ENCODE measurements at places on chromosomes 1 and 21. TPM values are rescaled to one million over a fixed set of nuclear protein-coding genes. Genes with fewer than 3 reads are reported as not detected.

APOBEC4 gene
- total RNA-seq: not detected

DNA sequence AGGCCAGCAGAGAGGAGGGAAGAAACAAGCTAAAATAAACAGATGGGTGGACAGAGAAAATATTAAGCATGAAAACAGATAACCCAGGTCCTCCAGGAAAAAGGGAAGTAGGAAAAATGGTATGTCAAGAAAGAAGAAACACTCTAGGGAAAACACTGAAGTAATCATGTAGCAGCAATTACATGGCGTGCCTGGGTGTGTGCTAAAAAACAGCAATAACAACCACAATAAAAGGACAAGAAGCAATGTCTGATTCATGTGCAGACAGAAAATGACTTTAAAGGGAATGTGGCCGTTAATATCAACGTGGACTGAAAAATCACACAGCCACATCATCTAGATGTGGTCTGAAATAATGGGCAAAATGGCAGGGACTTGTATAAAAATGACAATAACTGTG lies 369.7 kb downstream of the PTBP2 start:
- no peak for DNase-seq

DNA sequence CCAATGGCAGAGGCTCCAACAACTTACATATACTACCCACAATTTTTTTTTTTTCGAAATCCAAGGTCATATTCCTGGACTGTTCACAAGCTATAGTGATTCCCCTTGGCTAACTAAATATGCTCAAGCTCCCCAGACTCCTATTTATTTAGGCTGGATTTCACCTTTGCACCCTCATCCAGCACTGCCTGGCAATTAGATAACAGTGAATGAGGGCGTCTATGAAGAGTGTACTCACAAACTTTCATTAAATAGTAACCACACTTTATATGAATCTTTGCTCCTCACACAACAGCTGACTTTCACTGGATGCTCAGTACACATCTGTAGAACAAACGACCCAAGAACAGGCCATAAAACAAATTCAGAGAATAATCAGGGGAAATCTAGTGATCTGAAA lies 51.6 kb downstream of the DSCAM start:
- DNase-seq: no peak

DNA sequence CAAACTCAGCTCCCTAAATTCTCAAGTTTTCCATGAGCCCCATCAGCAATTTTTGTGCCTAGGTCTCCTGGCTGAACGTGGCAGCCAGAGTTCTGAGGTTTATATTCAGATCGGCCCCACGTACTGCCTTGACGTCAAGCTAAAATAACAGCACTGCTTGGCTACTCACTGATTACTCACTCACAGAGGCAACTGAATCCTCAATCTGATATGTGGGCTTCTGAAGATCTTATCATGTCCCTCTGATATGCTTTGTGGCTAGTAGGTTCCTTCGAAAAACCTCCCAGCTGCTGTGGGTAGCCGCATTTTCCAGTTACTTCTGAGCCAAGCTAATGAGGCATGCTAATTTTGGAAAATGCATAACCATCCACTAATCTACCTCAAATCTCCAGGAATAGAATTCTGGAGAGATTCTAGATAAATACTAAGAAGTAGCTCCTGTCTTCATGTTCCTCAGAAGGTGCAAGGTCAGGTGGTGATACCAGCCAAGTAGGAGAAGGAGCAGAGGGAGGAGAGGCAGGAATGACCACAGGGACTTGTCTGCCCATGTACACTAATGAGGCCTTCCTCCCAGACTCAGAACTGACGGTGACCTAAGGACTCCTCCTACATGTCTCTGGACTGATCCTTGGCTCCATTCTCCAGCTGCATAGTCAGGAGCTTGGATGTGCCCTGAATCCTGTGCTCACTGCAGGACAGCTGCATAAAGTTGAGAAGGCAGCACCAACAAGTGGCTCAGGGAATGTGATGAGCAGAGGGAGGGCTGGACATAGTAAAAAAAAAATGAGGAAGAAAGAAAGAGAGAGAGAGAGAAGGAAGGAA lies 263.7 kb downstream of the TNR start:
- DNase-seq: no peak

GRCh38 chr21:31543191-31543590 lies 116.3 kb upstream of the SOD1 start:
- DNase-seq: no peak

GRCh38 chr21:31914472-31914871 lies 41.7 kb downstream of the HUNK start:
- no peak for DNase-seq

- no peak for DNase-seq
These were observed 384.5 kb downstream of the LMX1A start for GRCh38 chr1:164971921-164972415.

IPO9 gene
- total RNA-seq: 21.3 TPM
